ENCODE measurements at places on chromosomes 5 and 9. TPM values are rescaled to one million over a fixed set of nuclear protein-coding genes. Genes with fewer than 3 reads are reported as not detected.

The CD74 gene
- 220 TPM for total RNA-seq

The ZDHHC11 gene
- 1.7 TPM for total RNA-seq

DNA sequence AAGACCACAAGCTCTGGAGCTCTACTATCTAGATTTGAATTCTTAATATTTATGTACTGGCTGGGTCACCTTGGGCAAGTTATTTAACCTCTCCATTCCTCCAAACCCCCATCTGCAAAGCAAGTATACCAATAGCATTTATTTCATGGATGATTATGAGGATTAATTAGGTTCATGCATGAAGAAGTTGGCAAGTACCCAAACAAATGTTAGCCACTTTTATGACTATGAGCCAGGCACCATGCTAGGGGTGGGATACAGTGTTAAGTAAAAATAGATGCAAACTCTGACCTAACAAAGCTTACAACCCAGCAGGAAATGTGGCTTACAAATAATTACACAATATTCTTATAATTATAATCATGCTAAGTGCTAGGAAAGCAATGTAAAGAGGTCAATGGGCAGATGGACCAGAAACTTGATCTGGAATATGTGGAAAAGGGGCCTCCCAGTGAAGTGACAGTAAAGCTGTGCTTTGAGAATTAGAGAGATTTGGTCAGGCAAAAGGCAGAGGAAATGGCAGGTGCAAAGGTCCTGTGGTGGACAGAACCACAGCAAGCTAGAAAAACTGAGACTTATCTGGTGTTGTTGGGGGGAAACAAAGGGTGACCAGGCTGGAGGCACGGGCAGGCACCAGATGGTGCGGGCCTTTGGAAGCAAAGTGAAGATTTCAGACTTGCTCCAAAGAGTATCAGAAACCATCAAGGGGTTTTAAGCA lies 525.2 kb upstream of the TRPC7 start:
- DNase-seq: no peak

DNA sequence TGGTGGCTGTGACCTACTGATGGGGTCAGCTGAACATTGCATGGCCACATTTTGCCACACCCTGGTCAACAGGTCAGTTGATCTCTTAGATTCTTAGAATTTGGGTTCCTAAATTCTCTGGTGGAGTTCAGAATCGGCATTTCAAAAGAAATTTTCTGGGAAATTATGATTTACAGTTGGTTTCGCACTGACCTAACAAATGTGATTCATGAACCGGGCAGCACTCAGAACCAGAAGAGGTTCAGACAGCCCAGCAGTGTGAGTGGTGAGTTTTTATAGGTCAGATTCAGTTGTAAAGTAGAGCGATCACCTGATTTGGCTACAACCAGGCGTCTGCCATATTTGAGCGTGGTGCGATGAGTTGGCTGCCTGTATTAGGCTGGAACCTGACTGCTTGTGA lies 163.7 kb upstream of the GAS1 start:
- no peak for DNase-seq

DNA sequence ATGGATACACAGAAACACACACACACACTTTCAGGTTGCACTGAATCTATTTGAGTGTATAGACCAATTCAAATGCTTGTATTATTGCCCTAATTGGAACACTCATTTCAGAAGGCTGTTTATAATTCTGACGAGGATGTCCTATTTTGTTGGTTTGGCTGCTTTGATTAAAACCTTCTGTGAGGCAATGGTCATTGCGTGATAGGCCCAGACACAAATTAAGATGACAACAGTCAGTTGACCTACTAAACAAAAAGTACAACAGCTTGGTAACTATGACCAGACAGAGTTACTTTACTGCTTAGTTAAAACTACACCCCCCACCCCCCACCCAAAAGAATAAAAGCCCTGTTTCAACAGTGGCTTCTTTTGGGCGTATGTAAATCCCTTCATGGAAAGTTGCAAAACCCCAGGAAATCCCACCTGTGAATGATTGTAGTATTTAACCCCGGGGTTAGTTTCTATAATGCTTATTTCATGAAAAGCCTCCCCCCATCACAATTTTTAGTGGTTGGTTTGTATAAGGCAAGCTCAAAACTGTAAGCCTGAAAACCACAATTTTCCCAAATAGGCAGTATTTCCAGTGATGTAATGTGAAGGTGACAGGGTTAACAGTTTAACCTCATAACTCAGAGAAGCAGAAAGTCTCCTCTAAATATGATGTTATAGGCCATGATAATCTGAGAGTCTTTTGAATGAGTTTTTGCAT lies 340.8 kb downstream of the FGF10 start:
- no peak for DNase-seq

The SLC25A25 gene
- total RNA-seq: 53.2 TPM

DNA sequence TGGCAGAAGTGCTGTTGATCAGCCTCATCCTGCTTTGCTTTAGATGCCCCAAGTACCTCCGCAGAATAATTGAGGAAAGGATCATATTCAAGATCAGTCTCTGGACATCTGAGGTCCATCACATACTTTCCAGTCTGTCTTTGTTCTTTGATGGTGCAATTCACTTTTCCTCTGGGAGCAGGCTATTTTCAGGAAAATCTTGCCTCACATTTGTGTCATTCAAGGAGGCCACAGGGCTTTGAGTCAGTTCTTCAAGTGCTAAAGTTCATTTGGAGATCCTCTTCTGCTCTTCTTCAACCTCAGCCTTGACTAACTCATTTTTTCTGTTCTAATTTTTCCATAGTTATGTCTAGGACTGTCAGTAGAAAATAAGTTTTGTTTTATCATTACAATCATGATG lies 18.6 kb downstream of the EQTN start:
- DNase-seq: no peak

- no peak for DNase-seq
Observed at GRCh38 chr9:73743826-73744225, 592.2 kb downstream of the ANXA1 start.

DNA sequence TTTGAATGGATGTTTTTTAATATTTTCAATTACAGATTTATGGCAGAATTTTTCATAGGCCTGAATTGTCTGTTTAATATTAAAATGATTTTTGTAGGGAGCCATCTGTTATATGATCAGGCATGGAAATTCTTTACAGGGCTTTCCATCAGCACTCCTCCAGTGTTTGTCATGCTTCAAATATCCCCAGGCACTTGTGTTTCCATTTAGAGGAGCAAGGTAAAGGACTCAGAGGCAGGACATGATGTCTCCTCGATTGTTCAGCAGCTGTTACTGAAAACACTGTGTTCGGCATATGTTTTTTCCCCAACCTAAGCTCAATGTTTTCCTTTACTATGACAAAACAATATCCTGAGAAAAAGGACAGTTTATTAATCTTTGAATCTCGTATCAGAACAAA lies 172.3 kb upstream of the RFX3 start:
- no peak for DNase-seq

DNA sequence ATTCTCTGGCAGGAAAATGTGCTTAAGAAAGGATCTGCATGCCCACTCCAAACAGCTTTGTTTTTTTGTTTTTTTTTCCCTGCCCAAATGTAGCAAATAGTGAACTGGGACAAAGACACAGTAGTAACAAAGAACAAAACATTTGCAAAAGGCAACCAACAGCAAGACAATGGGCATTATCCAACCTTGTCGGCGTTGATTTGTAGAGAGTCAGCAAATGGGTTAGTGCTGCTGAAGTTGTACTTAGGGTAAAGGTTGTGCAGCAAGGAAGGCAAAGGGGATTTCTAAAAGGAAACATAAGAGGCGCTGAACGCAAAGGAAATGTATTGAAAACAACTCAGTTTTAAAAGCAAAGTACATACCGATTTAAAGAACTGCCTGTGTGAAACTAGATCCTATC lies 136.2 kb downstream of the MPDZ start:
- DNase-seq: no peak

The HSD17B3 gene
- not detected for total RNA-seq

- no peak for DNase-seq
Observed at GRCh38 chr5:6716629-6717149, 3.5 kb downstream of the TENT4A start.

The SLC23A1 gene
- 35.5 TPM for total RNA-seq

DNA sequence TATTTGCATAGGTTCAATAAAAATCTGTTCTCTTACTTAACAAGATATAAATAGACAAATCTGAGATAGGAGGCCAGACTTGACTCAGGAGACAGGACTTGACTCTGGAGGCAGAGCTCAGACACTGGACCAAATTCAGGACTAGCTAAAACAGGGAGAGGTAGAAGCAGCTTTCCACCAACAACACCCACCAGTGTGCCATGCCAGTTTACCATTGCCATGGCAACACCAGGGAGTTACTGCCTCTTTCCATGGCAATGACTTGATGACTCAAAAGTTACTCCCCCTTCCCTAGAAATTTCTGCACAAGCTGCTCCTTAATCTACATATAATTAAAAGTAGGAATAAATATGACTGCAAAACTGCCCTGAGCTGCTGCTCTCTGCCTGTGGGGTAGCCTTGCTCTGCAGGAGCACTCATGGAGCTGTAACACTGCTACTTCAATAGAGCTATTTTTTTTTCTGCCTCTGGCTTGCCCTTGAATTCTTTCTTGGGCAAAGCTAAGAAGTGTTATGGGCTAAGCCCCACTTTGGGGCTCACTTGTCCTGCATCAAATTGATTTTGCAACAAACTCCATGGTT lies 473.0 kb downstream of the PLK2 start:
- no peak for DNase-seq

- no peak for DNase-seq
Observed at GRCh38 chr5:60993425-60993824, 48.4 kb downstream of the NDUFAF2 start.

The RLN2 gene
- total RNA-seq: not detected

- no peak for DNase-seq
Observed at GRCh38 chr5:59241119-59241518, 652.4 kb downstream of the PDE4D start.

- DNase-seq: no peak
Observed at GRCh38 chr5:77867194-77867691, 91.1 kb upstream of the TBCA start.

The PCDHA3 gene
- not detected for total RNA-seq

DNA sequence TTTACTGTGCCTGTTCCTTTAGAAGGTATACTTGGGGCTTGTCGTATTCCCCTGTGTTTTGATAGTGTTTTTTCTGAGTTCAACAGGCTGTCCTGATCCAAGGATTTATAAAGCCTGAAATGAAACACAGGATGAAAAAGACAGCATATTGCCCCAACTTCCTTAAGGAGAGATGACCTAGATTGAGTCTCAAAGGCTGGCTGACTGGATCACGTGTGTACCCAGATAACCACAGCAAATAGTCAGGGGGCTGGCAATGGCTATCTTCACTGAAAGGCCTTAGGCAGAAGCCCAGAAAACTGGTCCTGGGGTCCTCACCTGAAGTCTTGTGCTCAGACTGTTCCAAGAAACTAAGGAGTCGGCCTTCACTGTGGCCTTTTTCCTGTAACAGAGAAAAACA lies 7.7 kb upstream of the HK3 start:
- no peak for DNase-seq

DNA sequence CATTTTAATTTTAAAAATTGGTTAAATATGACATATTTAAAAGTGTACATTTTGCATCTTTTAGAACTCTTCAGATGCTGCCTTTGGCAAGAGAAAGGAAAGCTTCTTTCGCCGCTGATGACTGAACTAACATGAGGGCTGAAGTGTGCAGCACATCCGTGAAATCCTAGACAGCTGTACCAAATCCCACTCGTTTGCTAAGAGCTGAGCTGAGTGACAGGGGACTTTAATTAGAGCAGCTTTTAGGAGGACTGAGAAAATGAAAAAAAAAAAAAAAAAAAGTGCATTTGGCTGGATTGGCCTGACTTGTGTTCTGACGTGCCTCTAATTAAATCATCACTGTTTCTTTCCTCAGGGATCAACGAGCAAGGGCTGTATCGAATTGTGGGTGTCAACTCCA lies 271.3 kb downstream of the ARHGAP26 start:
- DNase-seq: no peak

The MAMDC2 gene
- 1.5 TPM for total RNA-seq

The GFI1B gene
- total RNA-seq: 0.24 TPM

The PCDHB7 gene
- 0.09 TPM for total RNA-seq

- DNase-seq: no peak
Observed at GRCh38 chr9:72333197-72333596, 31.8 kb downstream of the ZFAND5 start.

DNA sequence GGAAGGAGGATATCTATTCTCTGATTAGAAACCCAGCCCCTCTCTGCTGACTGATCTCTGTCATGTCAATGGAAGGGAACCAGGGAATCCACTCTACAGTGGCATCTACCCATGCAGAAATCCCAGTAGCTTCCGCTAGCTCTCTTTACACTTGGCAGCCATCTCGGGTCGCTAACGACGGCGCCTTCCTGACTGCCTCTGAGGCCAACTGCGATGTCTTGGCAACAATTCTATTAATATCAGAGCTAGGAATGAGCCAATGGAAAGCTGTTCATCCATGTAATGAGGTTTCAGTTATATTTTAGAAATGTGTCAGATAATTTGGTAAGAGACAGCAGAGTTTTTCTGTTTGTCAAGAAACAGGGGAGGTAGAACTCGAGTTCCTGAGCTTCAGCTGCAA lies 67.6 kb upstream of the ATP10B start:
- no peak for DNase-seq

- no peak for DNase-seq
Observed at GRCh38 chr5:65185468-65185867, 296.3 kb downstream of the ADAMTS6 start.

DNA sequence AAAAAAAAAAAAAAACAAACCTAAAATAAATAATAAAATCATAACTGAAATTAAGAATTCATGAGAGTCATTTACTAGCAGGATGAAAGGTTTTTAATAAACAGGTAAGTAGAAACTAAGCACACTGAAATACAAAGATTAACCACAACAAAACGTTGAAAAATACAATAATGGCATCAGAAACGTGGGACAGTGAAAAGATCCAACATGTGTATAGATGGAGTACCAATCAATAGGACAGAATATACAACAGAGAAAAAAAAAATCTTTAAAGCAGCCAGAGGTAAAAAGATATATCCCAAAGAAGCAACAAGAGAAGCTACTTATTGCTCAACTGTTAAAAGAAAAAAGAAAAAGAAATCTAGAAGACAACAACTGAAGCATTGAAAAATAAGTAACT lies 75.2 kb downstream of the RICTOR start:
- no peak for DNase-seq

The C5orf46 gene
- not detected for total RNA-seq

DNA sequence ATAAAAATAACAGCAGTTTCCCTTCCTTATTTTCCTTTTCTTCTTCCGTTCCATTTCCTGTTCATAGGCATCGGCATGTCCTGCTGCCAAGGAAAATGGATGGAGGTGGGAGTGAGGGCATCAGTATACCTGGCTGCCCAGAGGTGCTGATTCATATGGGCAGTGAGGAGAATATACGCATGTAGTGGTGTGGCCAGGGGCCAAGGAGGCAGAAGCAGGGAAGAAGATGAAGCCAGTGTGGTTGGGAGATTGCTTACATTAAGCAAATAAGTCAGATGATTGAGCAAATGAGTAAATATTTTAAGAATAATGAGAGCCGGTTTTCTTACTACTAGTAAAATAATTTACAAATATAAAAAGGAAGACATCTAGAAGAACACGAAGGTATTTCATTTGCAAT lies 344.9 kb upstream of the PAPPA start:
- no peak for DNase-seq

The CDH18 gene
- not detected for total RNA-seq

GRCh38 chr5:17222664-17223063 lies 5.2 kb downstream of the BASP1 start:
- no peak for DNase-seq

GRCh38 chr5:44707721-44708120 lies 101.0 kb upstream of the MRPS30 start:
- DNase-seq: no peak
